ENCODE measurements at places on chromosomes 16 and 17. TPM values are rescaled to one million over a fixed set of nuclear protein-coding genes. Genes with fewer than 3 reads are reported as not detected.
A peak's percentile ranks its signal among the peaks of the same experiment; 100 is the strongest.

The RDM1 gene
- total RNA-seq: 12.6 TPM

GRCh38 chr17:2067048-2067561, 12.2 kb downstream of the HIC1 start:
- peaks cover 48% of the 10 kb centered on the region for H3K4me1 ChIP-seq
- H3K36me3 ChIP-seq: peaks cover 76% of the 10 kb centered on the region
- H3K4me3 ChIP-seq: peak overlapping the region; percentile 24
- no peak overlapping the region for H3K27ac ChIP-seq
- DNase-seq: no peak

DNA sequence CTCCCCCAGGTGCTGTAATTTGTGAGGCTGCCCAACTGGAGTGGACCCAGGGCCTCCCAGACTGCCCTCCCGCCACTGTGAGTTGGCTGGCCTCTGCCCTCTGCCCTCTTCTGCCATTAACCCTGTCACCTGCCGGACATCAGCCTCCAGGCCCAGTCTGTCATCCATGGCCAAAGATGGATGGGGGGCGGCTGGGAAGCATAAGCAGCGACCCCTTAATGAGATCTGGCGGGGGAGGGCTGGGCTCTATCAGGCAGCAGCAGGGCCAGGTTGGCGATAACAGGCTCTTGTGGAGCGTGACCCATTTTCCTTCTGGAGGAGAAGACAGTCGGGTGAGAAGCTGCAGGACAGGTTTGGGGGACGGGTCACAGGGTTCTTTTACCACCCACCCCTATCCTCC, 25.3 kb downstream of the CDK5RAP3 start:
- no peaks in the 10 kb centered on the region for H3K36me3 ChIP-seq
- H3K27ac ChIP-seq: no peak overlapping the region
- DNase-seq: no peak
- no peaks in the 10 kb centered on the region for H3K4me1 ChIP-seq

The TOX3 gene
- total RNA-seq: not detected

- H3K36me3 ChIP-seq: no peaks in the 10 kb centered on the region
- H3K27me3 ChIP-seq: peaks cover 6% of the 10 kb centered on the region
- no peaks in the 10 kb centered on the region for H3K4me1 ChIP-seq
- no peak overlapping the region for H3K27ac ChIP-seq
Measured at GRCh38 chr17:5873781-5874180, 196.4 kb upstream of the WSCD1 start.

The KCNJ12 gene
- not detected for total RNA-seq

DNA sequence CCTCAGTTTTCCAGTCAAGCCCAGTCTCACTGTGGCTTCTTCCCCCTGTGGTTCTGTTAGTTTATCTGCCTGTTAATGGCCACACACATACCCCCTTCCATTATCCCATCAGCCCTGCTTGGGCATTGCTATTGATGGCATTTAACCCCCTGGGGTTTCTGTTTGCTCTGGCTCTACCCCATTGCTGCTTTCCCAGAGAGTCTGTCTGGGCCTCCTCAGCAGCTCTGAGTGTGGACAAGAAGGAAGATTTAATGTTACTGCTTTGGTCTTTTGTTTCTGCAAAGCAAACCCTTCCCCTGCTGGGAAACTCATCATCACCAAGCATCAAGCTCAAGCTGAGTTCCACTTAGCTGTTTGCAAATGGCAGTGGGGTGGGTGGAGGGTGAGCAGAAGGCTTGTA, 162.7 kb downstream of the CCT6B start:
- H3K4me1 ChIP-seq: no peaks in the 10 kb centered on the region
- H3K27me3 ChIP-seq: peaks cover 6% of the 10 kb centered on the region
- no peaks in the 10 kb centered on the region for H3K36me3 ChIP-seq
- DNase-seq: no peak
- H3K27ac ChIP-seq: no peak overlapping the region

DNA sequence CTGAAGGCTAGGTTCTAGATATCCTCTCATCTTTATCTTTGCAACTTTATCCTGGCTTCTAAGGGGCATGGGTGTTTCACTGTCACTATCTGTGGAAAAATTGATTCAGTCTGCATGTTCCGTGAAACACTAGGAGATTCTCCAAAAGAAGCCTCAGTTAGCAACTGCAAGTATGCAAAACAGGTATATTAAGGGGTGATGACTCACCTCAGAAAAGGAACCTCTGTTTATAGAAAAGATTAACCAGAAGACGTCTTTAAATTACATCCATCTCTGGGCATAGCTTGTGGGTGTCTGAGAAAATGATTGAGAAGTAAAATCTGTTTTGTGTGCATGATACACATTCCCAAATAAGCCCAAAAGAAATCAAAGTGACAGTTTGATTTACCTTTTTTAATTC, 353.8 kb upstream of the HSBP1 start:
- DNase-seq: no peak
- H3K4me3 ChIP-seq: no peak overlapping the region
- H3K27me3 ChIP-seq: no peaks in the 10 kb centered on the region
- no peaks in the 10 kb centered on the region for H3K4me1 ChIP-seq
- H3K36me3 ChIP-seq: no peaks in the 10 kb centered on the region

DNA sequence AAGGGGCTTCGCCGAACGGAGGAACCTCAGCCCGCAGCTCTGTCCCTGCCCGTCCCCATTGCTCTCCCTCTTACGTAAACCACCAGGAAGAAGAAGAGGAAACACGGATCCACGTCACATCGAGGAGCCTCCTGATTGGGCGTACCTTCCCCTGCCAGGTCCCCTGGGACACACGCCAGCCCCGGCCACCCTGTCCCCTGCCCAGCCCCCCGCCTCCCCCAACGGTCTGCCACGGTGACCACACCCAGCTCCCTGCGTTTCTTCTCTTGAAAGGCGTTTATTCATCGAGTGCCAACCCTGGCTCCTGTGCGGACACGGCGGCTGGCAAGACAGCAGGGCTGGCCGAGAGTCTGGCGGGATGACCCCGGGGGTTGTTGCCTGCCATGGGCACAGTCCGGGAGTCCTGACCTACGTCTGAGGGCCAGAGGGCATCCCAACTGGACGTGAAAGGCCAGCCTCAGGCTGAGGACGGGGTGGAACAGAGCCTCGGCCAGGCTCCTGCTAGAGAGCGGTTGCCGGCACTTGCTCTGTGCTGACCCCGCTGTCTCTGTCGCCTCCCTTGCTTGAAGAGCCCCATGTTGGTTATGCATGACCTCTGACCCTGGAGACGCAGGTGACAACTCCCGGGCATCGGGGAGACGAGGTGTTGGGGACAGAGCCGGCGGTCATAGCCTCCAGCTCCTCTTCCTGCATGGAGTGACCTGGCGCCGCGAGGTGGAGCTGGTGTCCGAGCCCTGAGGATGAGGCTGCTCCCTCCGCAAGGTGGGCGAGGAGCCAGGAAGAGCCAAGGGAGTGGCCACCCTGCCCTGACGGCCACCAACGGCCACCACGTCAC, 40.5 kb upstream of the ACSF3 start:
- no peaks in the 10 kb centered on the region for H3K27me3 ChIP-seq
- DNase-seq: no peak
- peak overlapping the region; percentile 61 for H3K4me3 ChIP-seq
- no peaks in the 10 kb centered on the region for H3K36me3 ChIP-seq
- H3K27ac ChIP-seq: peak overlapping the region; percentile 63
- no peaks in the 10 kb centered on the region for H3K4me1 ChIP-seq

The KRTAP3-1 gene
- total RNA-seq: not detected
